Breast epithelium (tissue), 4 donors: ENCODE measurements at places on chromosomes 13 and 19.
A peak's percentile ranks its signal among the peaks of the same experiment; 100 is the strongest.

GRCh38 chr19:35915443-35915842, 7.3 kb upstream of the TYROBP start:
- no peak for DNase-seq

GRCh38 chr13:44930963-44931623, 58.2 kb downstream of the NUFIP1 start:
- no peak for DNase-seq

GRCh38 chr19:1416014-1416841, 8.8 kb downstream of the DAZAP1 start:
- DNase-seq, result no peak

- DNase-seq, result no peak
These were observed 9.7 kb upstream of the CERS1 start for GRCh38 chr19:18905513-18906236.

DNA sequence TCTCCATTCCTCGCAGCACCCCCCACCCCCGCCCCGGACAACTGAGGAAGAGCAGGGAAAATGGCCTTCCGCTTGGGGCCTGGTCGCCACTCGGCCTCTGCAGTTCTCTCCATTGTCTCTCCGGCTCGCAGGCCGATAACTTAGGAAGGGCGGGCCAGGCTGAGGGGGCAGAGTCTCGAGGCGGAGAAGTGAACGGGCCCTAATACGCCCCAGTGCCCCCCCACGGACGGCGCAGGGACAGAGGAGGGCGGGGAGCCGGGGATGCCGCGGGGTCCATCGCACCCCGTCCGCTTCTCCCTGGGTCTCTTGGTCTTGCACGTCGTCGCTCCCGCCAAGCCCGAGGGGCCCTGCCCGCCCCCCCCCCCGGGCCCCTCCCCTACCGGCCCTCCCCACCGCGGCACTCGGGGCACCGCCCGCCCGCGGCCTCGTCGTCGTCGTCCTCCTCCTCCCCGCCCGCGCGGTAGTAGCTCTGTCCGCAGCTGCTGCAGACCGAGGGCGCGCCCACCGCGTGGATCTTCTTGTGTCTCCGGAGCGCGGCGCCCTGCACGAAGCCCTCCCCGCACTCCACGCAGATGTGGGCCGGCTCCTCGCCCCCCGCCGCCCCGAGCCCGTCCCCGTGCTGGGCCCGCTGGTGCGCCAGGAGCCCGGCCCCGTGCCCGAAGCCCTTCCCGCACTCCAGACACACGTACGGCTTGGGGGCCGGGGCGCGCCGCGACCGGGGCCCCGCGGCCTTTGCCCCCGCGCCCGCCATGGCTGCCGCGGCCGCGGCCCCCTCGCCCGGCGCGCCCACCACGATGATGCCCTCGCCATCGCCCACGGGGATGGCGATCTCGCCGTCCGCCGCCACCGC, 33.2 kb downstream of the ZNF787 start:
- DNase-seq, result no peak

DNA sequence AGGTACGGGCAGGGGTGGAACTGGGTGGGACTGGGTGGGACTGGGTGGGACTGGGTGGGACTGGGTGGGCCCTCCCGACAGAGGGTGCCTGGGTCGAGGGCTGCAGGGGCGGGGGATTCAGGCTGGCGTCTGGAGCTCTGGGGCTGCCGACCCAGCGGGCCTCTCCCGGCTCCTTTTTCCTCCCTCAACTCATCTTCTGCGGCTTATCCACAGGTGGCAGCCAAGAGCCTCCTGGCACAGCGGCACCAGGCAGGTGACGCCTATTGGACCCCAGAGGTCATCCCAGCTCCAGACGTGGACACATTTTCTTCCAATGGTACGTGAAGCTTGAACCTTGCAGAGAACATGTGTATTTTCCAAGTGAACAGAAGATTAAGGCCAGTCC, 533 bp downstream of the ZNF544 start:
- no peak for DNase-seq

- DNase-seq, result peak; percentile 81
These were observed 8.7 kb upstream of the IGFL3 start for GRCh38 chr19:46133101-46133627.

DNA sequence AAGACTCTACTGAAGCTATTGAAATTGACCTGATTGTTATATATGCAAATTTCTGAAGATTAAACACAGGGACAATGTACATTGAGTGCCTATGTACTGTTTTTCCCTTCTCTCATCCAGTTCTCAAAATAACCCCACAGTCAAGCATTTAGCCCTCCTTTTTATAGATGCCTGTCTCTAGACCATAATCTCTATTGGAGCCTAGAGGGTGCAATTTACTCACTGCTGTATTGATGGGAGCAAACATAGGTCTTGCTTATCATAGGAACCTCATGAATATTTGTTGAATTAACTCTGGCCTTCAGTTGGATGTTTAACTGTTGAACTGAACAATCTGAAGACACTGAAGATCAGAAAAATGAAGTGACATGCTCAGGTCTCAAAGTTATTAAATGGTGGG, 183.0 kb downstream of the RFC3 start:
- DNase-seq, result no peak

DNA sequence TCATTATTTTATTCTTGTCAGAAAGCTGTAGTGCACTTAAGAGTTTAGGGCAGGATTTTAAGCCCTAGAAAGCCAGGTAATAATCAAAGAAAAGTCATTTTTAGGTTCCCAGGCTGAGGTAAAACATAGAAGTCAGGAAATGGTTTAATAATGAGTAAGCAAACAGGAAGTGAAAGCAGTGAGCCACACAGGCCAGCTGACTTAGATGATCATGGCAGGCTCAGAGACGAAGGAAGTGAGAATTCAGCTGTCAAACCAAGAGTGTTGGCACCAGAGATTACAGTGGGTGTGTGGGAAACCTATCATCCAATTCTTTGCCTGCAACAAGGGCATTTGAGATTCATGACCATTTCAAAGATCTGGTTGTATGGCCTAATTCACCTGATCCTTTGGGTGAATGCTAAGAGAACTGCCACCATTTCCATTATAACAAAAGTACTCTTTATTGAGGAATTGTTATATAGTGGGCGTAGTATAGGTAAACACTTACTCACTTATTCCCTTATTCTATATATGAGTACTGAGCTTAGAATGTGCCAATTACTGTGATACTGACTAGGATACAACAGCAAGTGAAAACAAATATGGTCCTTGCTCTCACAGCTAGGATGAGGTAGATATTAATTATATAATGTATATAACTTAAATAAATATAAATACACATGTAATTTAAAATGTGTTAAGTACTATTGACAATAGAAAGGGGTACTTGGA, 103.7 kb upstream of the EDNRB start:
- no peak for DNase-seq

DNA sequence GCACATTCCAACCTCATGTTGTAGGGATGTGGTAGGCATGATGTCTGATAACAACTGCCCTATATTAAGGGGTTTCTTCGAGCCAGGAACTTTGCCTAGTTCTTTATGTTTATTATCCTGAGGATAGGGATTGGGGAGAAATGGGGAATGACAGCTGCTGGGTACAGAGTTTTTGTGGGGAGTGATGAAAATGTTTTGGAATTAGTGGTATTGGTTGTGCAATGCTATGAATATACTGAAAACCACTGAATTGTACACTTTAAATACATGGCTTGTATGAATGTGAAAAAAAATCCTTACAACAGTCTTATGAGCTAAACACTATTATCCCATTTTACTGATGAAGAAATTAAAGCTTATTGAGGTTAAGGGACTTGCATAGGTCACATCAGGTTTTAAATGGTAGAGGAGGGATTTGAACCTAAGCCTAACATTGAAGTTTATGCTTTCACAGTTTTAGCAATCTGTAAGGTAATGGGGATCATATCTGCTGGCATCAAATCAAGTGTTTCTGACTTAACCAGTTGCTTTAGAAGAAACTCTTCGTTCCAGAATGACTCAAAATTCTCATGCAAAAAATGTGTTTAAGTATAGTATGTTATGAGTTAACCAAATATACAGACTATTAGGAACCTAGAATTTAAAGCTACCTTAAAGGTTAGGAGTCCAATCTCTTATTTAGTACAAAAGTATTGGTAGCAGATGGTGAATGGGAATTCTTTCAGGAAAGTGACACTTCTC, 61.4 kb downstream of the ERCC5 start:
- DNase-seq, result no peak
